Bronchial epithelial cell (primary cell): ENCODE measurements at places on chromosomes 3 and 15. TPM values are rescaled to one million over a fixed set of nuclear protein-coding genes. Genes with fewer than 3 reads are reported as not detected.

- DNase-seq: no peak
These were observed 8.1 kb downstream of the STX19 start for GRCh38 chr3:94020293-94020692.

DNA sequence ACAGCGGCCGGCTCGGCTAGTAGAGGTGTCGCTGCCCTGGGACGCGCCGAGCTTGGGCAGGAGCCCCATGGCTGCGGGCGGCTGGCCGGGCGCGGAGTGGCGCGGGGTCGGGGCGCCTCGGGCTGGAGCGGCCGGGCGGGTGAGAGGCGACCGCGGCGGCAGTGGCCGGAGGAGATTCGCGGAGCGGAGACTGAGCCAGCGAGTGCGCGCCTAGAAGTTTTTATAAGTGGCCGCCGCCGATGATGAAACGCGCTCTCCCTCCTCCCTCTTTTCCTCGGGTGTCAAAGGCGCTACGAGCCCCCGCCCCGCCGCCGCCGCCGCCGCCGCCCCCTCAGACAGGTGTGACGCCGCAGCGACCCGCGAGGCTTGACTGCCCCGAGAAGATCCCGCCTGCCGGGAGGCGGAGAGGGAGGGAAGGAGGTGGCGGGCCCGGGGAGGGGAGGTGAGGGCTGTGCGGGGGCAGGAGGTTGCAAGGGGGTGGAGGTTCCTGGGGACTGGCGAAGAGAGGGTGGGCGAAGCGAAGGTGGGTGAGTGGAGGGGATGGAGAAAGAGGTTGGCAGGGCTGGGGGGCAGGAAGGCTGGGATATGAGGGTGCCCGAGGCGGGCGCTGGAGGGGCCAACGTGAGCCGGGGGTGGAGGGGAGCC is at the start of gene SLCO2A1:
Gene SLCO2A1, minus strand, starts transcription at position 192 of the 645 bp plus-strand sequence. Its CDS starts 123 bp downstream, at position 69.
- no peak for DNase-seq

DNA sequence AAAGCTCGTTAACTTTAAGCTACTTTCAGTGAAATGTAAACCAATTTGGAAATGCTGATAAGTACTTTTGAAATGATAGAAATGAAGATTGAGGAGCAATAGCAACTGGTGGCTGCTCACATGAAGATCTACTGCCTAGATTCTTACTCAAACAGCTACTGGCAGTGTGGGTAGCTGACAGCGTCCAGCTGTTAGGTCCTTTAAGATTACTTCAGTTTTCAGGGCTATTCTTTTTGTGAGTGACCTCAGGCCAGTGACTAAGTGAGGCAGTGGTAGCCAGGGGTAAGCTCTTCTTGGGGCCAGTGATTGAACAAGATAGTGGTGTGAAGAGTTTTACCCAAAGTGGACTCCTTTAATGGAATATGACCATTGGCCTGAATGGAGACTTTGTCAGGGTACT is 41.3 kb downstream of the NECTIN3 start:
- no peak for DNase-seq

GRCh38 chr15:77516076-77516475 is 95.4 kb downstream of the HMG20A start:
- DNase-seq: no peak

DNA sequence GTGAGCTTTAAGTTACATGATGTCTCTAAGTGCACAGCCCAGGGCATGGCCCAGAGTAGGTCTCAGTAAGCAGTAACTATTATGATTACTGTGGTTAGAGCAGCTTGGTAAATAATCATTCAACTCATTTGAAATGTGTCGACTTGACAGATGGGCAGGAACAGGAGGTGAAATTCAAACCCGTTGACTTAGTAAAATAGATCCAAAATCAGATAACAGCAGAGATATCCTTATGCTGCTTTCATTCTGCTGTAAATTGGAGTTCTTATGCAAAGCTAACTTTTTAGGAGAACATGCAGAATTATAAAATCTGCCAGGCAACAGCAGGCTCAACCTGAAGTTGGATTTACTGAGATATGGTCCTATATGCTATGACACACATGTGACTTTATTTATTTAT is 118.7 kb upstream of the KLHL25 start:
- no peak for DNase-seq

- DNase-seq: peak; percentile 50
These were observed 6.7 kb upstream of the ACSBG1 start for GRCh38 chr15:78241017-78241416.

GRCh38 chr3:63508771-63509170 is 143.7 kb upstream of the SNTN start:
- no peak for DNase-seq

- DNase-seq: no peak
These were observed 470.5 kb upstream of the THBS1 start for GRCh38 chr15:39110336-39110735.

DNA sequence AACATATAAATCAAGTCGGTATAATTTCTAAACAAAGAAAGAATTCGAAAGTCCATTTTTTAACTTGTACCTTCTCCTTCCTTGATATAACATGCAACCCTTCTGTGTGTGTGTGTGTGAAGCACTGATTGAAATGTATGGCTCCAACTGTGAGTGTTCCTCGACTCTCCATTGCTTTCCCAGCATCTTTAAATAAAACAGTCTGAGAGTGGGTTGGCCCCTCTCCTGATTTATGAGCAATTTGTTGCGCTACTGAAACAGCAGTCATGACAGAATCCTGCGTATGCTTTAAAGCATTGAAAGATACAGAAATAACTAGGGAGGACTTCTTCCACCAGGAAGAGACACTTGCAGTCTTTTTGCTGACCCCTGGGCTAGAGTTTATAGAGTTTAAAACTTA is 340.0 kb upstream of the SATB1 start:
- DNase-seq: no peak

- DNase-seq: no peak
These were observed 216.3 kb downstream of the PLCH1 start for GRCh38 chr3:155528579-155528978.

DNA sequence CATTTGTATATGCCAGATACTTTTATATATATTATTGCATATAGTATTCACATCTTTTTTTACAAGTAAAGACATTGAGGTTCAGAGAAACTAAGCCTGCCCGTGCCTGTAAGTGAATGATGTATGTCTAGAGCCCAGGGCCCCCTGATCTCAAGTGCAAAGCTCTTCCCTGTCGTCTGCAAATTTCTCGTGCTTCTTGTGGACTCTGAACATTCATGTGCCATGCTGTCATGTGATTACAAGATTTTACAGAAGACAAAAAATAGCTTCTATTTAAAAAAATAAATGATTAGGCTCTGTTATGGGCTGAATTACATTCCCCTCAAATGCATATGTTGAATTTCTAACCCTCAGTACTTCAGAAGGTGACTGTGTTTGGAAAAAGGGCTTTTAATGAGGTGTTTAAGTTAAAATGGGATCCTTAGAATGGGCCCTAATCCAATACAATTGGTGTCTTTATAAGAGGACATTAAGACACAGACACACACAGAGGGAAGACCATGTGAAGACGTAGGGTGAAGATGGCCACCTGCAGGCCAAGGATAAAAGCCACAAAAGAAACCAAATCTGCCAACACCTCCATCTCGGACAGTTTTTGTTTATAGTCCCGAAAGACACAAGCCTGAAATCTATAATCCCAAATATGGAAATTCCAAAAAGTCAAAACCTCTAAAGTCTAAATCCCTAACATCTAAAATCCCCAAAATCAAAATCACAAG is 3.9 kb upstream of the MASP1 start:
- DNase-seq: no peak

GRCh38 chr3:125032100-125032643 is 23.6 kb downstream of the HEG1 start:
- DNase-seq: no peak

DNA sequence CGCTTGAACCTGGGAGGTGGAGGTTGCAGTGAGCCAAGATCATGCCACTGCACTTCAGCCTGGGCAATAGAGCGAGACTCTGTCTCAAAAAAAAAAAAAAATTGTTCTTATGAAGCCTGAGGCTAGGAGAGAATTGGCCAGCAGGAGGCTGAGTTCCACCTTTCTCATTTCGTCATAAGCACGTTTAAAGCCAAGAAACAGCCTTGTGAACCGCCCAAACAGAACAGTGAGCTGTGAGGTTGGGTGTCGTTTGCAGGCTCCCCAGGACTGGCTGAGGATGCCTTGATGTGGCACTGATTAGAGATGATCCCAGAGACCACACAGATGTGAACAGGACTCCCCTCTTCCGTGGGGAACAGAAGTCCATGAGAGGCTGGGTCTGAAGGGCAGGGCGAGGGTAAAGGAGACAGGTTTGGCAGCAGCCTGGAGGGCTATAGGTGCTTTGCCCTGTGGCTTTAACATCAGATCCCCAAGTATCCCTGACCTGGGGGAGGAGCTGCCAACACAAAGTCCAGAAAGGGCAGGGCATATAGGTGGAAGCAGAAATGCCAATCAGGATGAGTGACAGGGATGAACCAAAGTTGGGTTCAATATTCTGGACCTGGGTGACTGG is 52.9 kb downstream of the CLEC3B start:
- DNase-seq: peak; percentile 69

GRCh38 chr3:190492129-190492528 is 21.8 kb upstream of the IL1RAP start:
- DNase-seq: no peak

DNA sequence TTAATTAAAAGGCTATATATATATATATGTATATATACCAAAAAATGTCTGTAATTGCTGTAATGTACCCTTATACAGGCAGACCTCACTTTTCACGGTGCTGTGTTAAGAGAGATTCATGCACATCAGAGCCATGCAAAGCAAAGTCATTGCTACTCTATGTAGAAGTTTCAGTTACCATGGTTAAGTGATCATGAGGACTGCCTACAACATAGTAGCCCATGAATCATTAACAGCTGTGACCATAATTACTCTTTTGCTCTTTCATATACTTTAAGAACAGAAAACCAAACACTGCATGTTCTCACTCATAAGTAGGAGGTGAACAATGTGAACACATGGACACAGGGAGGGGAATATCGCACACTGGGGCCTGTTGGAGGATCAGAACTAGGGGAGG is 225.3 kb upstream of the EPHA3 start:
- DNase-seq: no peak

DNA sequence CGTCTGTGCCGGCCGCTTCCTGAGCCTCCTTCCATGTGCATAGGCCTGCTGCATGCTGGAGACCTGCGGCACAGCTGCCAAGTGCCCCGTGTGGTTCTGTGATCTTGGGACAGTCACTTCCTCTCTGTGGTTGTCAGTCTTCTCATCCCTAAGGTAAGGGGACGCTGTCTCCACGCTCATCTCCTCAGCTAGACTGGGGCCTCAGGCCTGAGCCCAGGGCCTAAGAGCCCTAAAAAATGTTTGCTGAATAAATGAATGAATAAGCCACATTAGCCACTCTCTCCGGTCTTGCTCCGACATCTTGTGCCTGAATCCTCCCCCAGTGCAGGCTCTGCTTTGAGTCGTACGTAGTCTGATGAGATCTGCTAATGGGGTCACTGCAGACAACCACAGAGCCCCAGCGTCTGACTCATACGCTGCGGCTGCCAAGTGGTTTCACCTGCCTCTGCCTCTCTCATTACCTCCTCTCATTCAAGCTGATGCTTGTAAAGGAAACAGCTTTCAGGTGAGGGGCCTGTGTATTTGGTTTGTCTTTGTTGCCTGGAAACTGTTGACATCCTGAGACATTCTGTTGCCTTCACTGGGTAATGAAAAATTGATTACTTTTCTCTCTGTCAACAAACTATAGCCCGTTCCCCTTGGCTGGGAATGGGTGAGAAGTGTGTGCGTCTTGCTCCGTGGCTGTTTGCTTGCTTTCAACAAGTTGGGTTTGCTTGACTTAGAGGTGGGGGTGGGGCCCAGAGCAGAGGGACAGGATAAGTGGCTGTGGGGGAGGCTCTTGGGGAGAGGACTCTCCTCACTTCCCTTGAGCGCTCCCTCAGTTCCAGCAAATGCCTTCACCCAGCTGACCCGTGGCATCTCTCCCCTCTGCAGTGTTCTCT is 15.9 kb downstream of the RPLP1 start:
- peak; percentile 98 for DNase-seq

- peak; percentile 54 for DNase-seq
These were observed 155.5 kb downstream of the POLR2M start for GRCh38 chr15:57861815-57862586.

GRCh38 chr3:190486908-190487607 is 26.8 kb upstream of the IL1RAP start:
- DNase-seq: no peak

DNA sequence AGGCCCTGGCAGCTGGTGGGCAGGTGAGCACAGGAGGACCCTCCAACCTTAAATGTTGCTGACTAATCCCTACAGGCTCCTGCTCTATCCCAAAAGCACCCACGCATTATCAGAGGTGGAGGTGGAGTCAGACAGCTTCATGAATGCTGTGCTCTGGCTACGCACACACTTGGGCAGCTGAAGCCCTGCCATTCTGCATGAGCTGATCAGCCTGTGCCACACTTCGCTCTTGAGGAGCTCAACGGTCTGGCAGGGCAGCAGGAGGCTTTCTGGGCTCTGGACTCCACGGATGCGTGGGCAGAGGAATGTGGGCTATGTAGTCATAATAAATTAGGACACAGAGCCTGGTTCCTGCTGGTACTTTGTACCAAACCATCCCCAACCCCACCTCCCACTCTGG is 6.1 kb downstream of the MST1 start:
- DNase-seq: no peak

GRCh38 chr3:160617636-160618035 is 52.3 kb upstream of the KPNA4 start:
- no peak for DNase-seq

GRCh38 chr3:31226346-31226745 is 306.4 kb upstream of the STT3B start:
- no peak for DNase-seq

GRCh38 chr15:99125061-99125891 is 20.4 kb downstream of the SYNM start:
- DNase-seq: no peak

- peak; percentile 35 for DNase-seq
These were observed 2.6 kb downstream of the ATP8B4 start for GRCh38 chr15:50116477-50116876.

GRCh38 chr15:40240619-40241221 is 1.9 kb downstream of the PAK6 start:
- no peak for DNase-seq

- no peak for DNase-seq
These were observed 252.7 kb downstream of the NR1D2 start for GRCh38 chr3:24197809-24198208.

DNA sequence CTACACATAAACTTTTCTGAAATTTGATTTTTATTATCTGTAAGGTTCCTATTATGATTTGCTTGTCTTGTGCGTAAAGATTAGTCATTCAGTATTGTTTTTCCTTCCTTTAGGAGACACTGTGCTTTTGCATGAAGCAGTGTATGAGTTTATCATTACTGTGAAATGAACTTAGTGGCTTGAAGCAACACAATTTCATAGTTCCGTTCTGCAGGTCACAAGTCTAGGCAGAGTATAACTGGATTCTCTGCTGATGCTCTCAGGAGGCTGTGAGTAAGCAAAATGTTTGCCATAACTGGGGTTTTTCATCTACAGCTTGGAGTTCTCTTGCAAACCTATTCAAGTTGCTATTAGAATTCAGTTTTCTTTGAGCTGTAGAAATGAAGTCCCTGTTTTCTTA is 1136.1 kb downstream of the OTOL1 start:
- no peak for DNase-seq

XXYLT1 gene
- total RNA-seq: 10.2 and 10.5 TPM in 2 replicates

ZNF710 gene
- total RNA-seq: 7.6 and 11.9 TPM in 2 replicates

REC114 gene
- total RNA-seq: not detected in 2 replicates

BHLHE40 gene
- total RNA-seq: 38.5 and 42.9 TPM in 2 replicates

PRR20G gene
- not detected in 2 replicates for total RNA-seq

LDHAL6B gene
- total RNA-seq: not detected in 2 replicates
